Astrocyte (in vitro differentiated cells and primary cell): ENCODE measurements at places on chromosomes 4 and X. TPM values are rescaled to one million over a fixed set of nuclear protein-coding genes. Genes with fewer than 3 reads are reported as not detected.

DNA sequence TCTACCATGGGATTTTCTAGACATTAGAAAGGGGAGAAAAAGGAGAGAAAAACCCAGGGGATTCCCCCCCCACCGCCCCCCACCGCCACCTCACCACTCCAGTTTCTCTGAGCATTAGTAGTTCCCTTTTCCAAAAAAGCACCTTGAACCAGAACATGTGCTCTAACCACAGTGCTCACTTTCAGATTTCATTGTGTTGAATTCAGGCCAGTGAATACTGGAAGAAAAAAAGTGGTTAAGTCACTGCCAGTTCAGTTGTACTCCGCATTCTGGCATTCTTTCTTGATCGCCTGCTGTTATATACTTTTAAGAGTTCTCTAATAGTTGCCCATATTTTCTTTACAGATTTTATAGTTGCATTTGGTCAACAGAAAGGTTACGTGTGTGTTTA, 40.9 kb downstream of the JADE3 start:
- DNase-seq, result no peak

GRCh38 chr4:118270492-118270891, 82.3 kb downstream of the PRSS12 start:
- peak; percentile 27 for DNase-seq

- no peak for DNase-seq
These were observed 236.7 kb downstream of the FAT4 start for GRCh38 chr4:125551466-125551865.

- no peak for DNase-seq
These were observed 349.3 kb upstream of the PCDH18 start for GRCh38 chr4:137881641-137882040.

GRCh38 chr4:10438924-10439323, 18.3 kb downstream of the ZNF518B start:
- no peak for DNase-seq

DNA sequence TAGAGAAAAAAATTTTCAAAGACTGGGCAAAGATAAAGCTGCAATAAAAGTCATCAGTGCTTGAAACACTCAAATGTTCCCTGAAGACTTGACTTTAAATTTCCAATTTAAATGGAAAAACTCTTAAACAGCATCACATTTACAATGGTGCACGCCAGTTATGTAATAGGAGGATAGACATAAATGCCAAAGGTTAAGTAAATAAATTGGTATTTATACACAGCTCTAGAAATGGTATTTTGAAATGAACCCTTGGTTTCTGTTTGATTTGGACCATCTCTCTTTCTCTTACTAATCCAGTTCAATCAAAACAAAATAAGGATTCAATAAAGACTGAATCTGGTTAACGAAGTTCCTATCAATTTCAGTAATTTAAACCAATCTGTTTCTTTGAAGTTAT, 272.6 kb downstream of the GPM6A start:
- no peak for DNase-seq

- DNase-seq, result peak; percentile 84
These were observed 59.4 kb downstream of the MTHFD2L start for GRCh38 chr4:74217365-74217764.

GRCh38 chr4:150906987-150907633, 108.0 kb downstream of the LRBA start:
- no peak for DNase-seq

GRCh38 chr4:177323416-177323815, 13.7 kb downstream of the NEIL3 start:
- DNase-seq, result no peak

DNA sequence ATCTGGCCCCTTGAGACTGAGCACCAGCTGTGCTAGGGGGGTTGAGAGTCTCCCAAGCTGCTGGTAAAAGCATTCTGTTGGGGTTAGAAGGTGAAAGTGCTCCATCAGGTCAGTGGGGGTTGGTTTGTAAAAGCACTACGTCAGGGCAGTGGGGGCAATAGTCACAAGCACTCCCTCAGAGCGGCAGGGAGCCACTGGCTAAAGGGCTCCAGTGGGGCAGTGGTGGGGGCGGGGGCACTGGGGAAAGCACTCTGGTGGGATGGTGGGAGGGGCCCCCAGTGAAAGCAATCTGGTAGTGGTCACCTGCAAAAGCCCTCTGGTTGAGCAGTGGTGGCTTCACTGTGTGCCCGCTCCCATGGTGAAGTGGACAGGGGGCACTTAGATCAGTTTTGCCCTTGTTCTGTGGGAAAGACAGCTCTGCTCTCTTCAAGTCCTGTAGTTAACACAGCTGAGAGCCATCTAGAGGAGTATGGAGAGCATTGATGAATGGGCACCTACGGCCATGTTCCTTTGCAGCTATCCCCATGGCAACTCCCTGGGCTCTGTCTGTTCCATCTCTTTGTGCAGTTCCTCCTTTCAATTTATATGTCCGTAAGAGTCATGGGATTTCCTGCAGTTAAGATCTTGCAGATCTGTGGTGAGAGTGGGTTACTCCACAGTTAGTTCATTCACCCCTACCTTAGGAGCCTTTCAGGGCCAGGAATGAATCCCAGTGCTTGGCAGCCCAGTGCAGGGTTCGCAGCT, 106.4 kb downstream of the SH3BGRL start:
- DNase-seq, result no peak

DNA sequence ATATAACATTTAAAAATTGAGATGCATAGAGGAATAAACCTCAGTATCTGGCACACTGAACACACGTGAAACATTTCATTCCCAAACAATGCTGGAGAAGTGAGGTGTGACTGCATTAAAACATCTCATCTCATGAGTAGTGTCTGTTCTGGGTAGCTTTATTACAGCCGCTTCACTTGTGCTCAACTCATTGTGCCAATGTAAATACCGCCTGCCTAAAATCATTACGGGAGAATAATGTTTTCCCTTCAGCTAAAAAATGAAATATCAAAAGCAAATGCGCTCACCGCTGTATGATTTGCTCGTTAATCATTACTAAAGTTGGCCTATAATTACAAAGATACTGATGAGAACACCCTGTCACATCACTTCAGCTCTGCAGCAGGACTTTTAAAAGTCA, 110.2 kb upstream of the PRPS2 start:
- DNase-seq, result no peak

GRCh38 chr4:47526281-47526680, 41.2 kb downstream of the ATP10D start:
- peak; percentile 79 for DNase-seq

DNA sequence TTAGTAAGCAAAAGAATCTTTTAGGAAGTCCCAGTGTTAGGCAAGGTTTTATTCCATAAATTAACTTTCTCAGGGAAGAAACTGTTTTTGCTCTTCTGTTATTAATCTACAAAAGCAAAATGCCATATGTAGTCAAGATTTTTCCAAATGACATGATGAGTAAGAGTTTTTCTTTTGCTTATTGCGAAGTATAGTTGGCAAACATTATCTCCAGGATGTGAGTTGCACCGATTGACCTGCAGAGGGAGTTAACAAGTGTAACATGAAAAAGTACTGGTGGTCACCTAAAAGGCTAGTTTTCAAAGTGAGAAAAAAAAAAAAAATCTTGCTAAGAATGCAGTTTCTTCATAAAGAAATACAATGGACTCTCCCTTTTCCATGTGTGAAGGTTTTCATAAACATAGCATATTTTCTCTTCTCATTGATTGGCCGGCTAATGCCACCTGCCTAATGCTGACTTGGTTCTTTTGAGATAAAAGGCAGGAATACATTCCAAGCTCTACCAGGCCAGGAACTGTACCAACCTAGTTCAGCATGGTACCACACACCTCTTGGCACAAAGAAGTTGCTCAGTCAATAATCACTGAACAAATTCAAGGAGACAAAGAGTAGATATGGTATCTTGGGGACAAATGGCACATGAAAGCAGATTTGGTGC, 100.2 kb downstream of the LNX1 start:
- DNase-seq, result peak; percentile 82

GRCh38 chr4:70392057-70392776, 5.5 kb upstream of the OPRPN start:
- no peak for DNase-seq

DNA sequence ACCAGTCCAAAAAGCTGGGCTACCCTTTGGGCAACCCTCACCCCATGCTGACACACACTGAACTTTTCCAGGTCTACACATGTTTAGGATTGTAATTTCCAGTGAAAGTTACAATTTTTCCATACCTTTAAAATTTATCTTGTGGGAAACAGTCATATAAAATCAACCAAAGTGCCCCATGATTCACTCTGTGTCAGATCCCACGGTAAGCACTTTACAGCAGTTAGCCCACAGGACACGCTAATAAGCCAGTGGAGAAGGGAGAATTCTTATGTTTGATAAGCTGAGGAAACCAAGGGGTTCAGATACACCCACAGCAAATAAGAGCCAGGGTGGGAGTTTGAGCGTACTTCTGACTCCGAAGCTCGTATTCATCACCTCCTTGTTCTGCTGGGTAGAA, 72.4 kb upstream of the TBL1X start:
- DNase-seq, result peak; percentile 29

GRCh38 chr4:76458297-76458696, 23.3 kb downstream of the SHROOM3 start:
- DNase-seq, result no peak

ADAMTS3 gene
- 4.2 TPM in 2 replicates for total RNA-seq

MAGEH1 gene
- total RNA-seq, result 15.1 and 15.4 TPM in 2 replicates

CITED1 gene
- total RNA-seq, result 0.75 TPM in 1 of 2 replicates, not detected in the other

SH2D1A gene
- total RNA-seq, result not detected in 2 replicates

GUCY1A1 gene
- 0.48 and 1.0 TPM in 2 replicates for total RNA-seq

SYNPO2 gene
- 4.2 and 4.7 TPM in 2 replicates for total RNA-seq

MUC7 gene
- total RNA-seq, result not detected in 2 replicates

CPZ gene
- 6.3 and 6.8 TPM in 2 replicates for total RNA-seq

GABRQ gene
- 0.41 and 0.43 TPM in 2 replicates for total RNA-seq
